ENCODE measurements at places on chromosomes 3 and 15.

DNA sequence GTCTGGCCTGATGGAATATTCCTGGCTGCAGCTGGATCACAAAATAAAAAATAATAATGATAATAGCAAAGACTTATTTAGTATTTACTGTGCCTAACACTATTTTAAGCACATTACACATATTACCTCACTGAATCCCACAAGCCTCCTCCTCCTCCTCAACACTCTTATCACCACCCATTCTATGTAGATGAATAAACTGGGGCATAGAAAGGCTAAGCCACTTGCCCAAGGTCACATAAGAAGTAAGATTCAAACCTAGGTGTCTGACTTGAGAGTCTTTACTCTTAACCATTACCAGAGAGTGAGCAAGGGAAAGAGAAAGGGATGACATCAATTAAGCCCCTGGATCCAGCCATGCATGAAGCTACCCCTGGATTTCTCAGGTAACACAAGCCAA lies 493.1 kb downstream of the SHQ1 start:
- no peak for DNase-seq

DNA sequence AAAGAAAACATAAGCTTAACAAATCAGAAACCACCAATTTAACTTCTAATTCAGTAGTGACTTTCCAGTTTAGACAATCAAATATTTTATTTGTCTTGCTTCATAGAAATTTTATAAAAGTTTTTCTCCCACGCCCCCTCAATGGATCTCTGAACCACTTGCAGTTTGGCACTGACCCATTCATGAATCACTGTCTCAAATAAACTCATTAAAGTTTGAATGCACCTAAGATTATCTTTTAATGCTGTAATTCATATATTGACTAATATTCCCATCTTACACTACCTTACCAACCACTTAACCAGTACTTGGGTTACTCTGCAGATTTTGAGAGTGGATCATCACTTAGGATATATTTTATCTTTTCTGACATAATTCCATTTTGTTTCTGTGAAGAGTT lies 880.2 kb downstream of the OTOL1 start:
- no peak for DNase-seq

GRCh38 chr15:48507416-48508065 lies 138.0 kb downstream of the FBN1 start:
- peak; percentile 48 for DNase-seq

DNA sequence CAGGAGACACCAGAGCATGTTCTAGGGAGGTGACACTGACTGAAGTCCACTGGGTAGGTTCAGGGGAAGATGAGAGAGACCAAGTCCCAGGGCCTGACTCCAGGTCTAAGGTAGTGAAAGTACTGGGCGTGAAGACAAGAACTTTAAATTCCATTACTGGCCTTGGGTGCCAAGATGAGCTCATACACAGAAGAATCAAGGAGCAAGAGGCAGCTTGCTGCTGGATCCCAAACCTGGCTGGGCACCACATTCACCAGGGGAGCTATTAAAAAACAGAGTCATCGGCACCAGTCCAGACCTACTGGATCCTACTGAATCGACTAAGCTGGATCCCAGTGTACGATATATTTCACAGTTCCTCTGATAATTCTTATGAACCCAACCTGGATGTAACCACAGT lies 42.1 kb upstream of the ATG7 start:
- DNase-seq = no peak

DNA sequence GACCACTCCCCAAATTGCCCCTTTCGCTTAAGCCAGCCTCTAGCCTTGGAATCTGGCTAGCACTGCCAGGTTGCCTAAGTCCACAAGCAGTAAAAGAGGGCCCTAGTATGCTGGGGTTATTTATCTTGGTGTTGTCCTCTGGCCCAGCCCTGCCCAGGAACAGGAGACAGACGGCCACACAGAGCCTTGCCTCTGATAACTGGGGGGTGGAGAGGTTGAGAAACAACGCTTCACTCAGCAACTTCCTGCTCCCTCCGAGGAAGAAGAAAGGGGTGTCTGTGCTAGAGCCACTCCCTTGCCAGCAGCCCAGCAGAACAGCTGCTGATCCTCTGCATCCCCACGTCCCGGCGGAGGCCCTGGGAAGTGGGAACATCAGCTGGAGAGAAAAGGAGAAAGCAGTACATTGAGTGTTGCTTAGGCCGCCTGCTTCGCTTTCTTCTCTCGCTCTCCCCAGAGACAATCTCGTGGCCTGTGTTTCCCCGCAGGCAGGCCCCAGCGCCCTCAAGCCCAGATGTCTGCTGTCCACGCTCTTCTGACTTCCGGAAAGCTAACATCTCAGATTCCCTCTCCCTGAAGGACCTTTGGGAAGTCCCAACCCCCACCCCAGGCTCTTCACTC lies 22.6 kb upstream of the C3orf70 start:
- DNase-seq = no peak

- no peak for DNase-seq
Measured at GRCh38 chr3:178099862-178100261, 436.4 kb upstream of the KCNMB2 start.

GRCh38 chr15:95291898-95292472 lies 1038.5 kb upstream of the NR2F2 start:
- DNase-seq = no peak

GRCh38 chr3:127408022-127408683 lies 120.3 kb upstream of the PRR20G start:
- no peak for DNase-seq

- no peak for DNase-seq
Measured at GRCh38 chr3:23219117-23219516, 16.0 kb downstream of the UBE2E2 start.

DNA sequence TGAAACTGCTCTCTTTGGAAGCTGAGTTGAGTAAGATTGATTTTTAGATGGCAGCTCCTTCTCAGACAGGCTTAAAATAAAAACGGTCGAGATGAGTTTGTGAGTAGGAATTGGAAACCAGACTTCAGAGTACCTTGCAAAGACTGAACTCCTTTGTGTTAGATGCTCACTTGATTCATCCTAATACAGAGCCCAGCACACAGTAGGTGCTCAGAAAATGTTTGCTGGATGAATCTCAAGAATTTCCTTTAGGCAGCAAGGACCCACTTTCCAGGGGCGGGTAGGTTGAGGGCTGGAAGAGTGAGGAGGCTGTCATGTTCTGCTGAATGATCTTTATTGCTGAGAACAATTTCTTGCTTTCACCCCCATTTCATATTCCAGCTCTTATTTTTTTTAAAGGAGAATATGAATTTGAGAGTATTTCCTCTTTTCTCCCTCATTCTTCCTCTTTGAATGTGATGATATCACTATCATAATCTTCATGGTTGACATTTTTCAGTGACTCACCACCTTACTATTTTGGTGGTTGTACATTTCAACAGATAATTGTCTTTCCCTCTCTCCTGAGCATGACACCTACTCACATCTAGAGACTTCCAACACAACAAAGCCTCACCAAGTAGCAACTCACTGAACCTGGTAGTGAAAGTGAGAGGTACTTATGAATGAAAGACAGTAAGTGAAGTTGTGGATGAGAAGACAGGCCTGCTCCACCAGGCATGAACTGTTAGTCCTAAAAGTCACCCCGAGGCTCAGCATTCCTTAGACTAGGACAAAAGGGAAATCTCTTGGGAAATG lies 113.3 kb downstream of the PDCD6IP start:
- no peak for DNase-seq

DNA sequence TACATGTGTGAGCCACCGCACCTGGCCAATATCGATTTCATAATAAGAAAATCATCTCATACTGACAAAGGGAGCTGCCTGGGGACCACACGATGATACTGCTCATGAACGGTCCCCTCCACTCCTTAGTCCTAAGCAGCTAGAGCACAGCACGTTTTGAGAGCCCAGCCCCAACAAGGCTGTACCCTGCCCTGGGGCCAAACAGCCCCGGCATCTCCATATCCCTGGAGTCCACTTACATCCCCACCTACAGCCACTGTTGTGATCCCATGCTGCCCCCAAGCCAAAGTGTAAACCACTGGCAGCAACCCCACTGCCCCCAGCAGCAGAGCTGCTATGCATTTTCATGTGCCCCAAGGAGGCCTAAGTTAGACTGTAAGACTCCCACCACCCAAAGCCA lies 52.8 kb downstream of the ADAM10 start:
- DNase-seq = no peak

DNA sequence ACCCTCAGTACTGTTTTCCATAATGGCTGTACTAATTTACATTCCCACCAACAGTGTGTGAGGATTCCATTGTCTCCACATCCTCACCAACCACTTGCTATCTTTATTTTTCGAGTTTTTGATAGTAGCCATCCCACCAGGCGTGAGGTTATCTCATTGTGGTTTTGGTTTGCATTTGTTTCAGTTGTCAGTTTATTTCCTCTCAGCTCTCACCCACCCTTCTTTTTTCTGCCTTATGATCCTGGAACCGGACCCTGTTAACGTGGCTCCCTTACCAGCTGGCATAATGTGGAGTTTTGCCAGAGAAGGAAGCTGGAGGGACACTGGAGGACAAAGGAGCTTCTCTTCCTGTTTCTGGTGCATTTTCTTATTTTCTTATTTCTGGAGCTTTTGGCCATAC lies 25.1 kb upstream of the SH3GL3 start:
- no peak for DNase-seq

DNA sequence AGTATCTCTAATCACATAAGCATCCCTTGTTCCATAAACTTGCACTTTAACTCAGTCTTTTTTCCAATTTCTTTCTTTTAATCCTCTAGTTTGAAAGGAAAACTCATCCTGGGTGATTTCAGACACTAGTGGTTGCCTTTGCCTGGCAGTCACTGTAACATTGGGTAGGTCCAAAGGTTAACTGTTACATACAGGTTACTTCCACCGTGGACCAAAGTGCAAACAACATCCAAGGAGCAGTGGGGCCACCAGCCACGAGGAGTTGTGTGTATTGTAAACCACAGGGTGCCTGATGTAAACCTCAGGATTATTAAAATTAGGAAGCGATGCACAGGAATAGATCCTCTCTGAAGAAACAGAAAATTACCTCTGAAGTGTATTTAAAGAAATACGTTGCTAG lies 75.0 kb downstream of the HCN4 start:
- no peak for DNase-seq

GRCh38 chr3:51709675-51710074 lies 2.8 kb downstream of the GRM2 start:
- no peak for DNase-seq

DNA sequence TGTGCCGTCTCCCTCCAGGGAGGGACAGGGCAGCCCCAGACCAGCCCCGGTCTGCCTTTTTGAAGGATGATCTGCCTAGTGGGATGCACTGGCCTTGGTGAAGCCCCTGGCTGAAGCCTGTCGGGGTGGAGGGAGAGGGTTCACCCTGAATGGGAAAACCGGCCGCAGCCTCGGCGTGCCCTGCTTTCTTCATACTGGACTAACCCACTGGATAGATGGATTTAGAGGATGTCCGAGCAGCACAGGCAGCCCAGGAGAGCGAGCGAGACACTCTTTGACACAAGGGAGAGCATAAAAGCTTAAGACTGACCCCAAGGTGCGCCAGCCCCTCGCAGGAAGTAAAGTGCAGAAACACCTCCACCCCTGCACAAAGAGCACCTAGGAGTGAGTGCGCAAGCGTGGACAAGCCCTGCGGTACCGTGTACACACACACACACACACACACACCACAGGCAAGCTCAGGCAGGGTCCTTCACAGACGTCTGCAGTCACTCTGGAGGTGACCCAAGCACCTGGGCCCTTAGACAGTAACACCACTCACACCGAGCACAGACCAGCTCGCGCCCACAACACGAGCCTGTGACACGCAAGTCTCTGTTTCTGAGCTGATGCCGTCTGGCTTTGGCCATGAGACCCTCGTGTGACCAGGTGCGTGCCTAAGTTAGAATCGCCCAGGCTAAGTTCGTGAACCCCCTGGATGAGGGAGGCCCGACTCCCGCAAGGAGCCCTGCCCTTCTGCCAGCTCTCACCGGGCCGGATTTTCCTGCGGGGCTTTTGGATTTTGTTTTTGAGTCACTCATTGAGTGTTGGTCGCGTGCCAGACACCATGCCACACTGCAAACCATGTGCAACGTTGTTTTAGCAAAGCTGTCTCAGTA lies 11.3 kb downstream of the SEMA4B start:
- DNase-seq = peak; percentile 88

DNA sequence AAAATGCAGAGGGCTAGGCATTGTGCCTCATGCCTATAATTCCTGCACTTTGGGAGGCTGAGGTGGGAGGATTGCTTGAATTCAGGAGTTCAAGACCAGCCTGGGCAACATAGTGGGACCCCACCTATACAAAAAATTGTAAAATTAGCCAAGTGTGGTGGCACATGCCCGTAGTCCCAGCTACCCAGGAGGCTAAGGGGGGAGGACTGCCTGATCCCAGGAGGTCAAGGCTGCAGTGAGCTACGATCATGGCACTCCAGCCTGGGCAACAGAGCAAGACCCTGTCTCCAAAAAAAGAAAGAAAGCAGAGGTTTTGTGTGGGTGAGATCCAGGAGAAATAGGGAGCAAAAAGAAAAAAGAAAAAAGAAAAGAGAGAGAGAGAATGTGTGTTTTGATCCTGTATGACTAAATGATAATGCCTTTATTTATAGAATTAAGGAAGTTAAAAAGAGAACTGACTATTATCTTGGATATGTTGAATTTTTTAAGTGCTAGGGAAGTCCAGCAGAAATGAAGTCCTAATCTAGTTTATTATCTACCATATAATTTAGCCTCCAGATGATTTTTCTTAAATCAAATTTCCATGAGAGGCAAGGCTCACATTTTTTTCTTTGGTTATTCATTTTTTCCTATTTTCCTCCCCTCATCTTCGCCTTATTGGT lies 4.8 kb downstream of the TTBK2 start:
- no peak for DNase-seq

- peak; percentile 73 for DNase-seq
Measured at GRCh38 chr3:156383441-156384025, 171.4 kb downstream of the SSR3 start.

DNA sequence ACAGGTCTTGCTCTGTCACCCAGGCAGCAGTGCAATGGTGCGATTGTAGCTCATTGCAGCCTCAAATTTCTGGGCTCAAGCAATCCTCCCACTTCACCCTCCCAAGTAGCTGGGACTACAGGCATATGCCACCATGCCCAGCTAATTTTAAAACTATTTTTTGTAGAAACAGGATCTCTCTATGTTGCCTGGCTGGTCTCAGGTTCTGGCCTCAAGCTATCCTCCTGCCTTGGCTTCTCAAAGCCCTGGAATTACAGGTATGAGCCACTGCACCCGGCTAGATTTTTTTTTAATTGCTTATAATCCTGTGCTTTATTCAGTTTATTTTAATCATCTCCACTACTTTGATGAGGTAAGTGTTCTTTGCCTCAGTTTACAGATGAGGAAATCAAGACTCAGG lies 156.5 kb downstream of the CHDH start:
- no peak for DNase-seq

- no peak for DNase-seq
Measured at GRCh38 chr3:128697341-128697740, 28.6 kb upstream of the RAB7A start.

DNA sequence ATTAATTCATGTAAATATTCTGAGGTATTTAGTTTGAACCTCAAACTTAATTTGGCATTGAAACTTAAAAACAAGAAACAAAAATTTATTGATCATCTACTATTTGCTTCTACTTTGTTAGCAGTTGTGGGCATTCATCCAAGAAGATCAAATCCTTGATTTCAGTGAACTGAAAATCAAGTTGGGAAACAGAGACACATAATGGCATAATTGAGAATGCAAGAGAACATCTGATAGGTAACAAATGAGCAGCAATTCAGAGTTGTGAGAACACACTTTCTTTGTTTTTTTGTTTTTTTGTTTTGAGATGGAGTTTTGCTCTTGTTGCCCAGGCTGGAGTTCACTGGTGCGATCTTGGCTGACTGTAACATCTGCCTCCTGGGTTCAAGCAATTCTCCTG lies 33.9 kb upstream of the MED12L start:
- DNase-seq = no peak

GRCh38 chr3:111903067-111903511 lies 44.0 kb downstream of the PHLDB2 start:
- DNase-seq = no peak

Data from thyroid gland (tissue), 4 donors.